Suprapubic skin (tissue), 4 donors: ENCODE measurements at places on chromosomes 4 and X.

DNA sequence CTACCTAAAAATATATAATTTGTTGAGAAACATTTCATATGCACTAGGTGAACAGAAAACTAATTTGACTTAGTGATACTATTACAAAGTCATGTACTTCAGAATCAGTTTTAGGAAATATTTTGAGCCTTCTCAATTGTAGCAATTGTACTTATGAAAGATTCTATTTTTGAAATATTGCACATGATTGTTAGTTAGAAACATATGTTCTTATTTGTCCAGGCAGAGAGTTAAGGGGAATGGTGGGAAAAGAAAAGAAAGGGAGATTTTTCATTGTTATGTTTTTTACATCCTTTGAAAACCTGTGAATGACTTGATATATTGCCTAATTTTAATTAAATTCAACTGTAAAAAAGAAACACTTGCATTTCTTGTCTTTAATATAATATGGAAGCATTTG lies 66.0 kb downstream of the GLRB start:
- DNase-seq: no peak

- no peak for DNase-seq
Observed at GRCh38 chr4:177159600-177159999, 150.1 kb upstream of the NEIL3 start.

DNA sequence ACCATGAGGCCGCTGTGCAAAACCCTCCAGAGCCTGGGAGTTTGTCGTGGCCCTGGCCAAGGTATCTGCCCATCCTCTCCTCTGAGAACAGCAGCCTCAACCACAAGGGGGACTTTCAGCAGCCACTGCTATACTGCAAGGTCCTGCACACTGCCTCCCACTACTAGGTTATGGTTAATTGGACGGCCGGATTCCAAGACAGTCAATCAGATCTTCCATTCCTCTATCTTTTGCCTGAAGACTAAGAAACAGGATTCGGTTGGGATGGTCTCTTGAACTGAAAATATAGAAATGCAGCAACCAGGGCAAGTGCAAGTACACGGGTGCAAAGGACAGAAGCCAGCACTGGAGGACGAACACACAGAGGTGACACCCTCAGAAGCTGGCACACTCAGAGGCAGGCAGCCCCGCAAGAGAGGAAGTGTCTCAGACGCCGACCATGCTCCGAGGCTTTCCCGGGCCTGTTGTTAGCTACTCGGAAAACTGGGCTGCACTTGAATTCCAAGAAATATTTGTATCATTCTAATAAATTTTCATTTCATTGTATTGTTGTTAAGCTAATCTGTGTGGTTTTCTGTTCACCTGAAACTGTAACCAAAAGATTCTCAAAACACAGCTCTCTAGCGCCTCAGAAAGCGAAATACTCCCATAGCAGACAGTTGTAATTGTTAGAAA lies 63.3 kb downstream of the AFAP1 start:
- DNase-seq: no peak

DNA sequence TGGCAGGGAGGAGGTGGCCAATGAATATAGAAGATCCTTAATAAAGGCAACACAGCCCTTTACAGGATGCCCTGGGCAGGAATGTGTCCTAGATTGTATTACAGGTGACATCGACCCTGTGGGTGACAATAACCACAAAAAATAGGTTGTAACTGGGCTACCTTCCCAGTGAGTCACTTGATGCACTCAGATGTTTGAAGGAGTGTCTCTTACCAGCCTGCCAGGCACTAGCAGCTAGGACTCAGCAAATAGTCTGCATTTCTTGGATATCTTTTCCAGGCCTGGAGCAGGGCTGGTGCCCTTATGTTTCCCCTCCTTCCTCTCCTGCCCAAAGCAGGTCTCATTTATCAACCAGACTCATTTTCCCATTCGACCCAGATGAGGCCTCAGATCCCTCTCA lies 50.9 kb upstream of the TMEM164 start:
- DNase-seq: no peak

- no peak for DNase-seq
Observed at GRCh38 chr4:74013264-74013663, 14.8 kb upstream of the CXCL5 start.

- DNase-seq: no peak
Observed at GRCh38 chr4:3720466-3720865, 45.7 kb upstream of the ADRA2C start.

GRCh38 chrX:78377186-78377585 lies 49.8 kb upstream of the CYSLTR1 start:
- DNase-seq: no peak

- no peak for DNase-seq
Observed at GRCh38 chr4:158314756-158315487, 104.6 kb downstream of the TMEM144 start.

DNA sequence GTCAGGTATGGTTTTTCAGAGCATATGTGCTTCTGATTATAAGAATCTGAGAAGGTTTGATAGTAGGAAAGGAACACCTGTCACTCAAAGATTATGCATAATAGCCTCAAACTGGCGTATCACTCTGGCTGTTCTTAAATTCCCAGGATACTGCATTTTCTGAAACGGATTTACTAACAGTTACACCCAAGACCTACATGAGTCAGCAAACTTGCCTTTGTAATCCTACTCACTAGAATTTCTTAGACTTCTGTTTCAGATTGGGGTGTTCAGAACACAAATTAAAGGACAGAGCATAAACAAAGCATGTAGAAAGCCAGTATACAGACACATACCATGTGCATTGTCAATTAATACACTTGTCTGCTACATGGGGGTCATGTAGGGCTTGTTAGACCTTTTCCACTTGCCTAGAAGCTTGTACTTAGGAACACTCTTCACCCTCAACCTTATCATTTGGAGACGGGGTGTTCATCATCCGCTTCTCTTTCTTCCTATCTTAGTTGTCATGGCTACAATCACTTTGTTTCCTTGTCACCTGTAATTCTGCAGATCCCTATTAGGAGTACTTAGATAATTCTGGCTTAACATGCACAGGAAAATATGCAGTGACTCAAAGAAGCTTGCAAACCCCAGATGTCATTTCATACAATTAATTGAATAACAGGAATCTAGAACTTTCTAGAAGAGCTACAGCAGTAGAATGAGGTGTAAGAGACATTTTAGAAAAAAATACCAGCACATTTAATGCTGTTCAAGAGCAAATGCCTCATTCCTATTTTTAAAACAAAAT lies 593.0 kb upstream of the TENM3 start:
- DNase-seq: no peak

DNA sequence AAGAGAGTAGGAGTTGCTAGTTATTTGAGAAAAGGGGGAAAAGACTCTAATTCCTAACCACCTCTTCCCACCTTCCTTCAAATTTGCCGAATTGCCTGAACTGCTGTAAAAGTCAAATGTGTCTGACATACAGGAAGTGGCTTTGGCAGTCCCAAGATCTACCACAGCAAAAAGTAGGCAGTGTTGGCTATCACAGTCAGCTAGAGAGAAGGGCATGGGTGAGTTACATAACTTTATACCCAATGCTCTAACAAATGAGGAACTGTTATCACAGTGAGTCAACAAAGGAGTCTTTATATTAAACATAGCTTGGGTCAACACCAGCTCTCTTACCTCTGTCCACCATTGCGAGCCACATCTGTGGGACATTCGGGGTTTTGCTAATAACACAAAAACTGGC lies 2.4 kb upstream of the MBNL3 start:
- DNase-seq: no peak

DNA sequence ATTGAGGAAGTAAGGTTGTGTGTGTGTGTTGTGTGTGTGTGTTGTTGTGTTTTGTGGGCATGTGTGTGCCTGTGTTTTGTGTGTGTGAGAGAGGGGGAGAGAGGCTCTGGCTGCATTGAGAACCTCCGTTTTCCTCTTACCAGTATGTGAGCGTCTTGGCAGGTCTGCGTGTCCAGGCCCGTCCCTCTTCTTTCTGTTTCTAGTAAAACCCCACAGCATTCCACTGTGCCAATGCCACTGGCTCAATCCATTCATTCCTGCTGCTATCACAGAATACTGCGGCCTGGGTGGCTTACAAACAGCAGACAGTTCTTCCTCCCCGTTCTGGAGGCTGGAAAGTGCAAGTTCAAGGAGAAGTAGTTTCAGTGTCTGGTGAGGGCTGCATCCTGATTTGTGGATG lies 15.5 kb upstream of the HTRA3 start:
- DNase-seq: no peak

DNA sequence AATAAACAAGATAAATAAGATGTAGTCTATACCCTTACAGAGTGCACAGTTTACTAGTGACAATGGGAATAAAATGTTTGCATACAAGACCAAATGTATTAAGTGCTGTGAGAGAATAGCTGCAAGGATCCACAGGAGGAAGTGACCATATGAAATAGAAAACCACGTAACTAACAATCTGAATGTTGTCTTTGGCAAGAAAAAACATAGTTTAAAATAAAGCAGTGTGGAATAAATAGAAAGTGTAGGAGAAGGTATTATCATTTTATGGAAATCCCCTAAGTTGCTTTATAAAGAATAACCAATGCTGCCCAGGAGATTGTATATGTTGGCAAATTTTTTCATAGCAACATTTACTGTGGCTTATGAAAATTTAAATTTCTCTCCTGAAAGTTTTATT lies 116.1 kb downstream of the PCDH7 start:
- DNase-seq: no peak

DNA sequence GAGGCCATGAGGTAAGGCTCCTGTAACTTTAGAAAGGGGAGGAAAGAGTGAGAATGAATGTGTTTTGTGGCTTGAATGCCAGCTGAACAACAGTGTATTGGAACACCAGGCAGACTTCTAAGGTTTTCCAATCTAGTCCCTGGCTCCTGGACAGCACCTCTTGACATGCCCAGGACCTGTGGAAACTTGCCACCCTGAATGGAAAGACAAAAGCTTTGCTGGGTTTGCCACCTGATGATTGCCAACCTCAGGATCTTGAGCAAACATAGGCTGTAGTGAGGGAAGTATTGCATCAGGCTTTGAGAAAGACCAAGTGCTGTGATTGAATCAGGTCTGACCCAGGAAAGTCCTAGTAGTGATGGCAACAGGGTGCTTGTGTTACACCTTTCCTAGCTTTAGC lies 1393.1 kb upstream of the DIAPH2 start:
- no peak for DNase-seq

- DNase-seq: no peak
Observed at GRCh38 chr4:94409962-94410361, 41.8 kb upstream of the PDLIM5 start.

DNA sequence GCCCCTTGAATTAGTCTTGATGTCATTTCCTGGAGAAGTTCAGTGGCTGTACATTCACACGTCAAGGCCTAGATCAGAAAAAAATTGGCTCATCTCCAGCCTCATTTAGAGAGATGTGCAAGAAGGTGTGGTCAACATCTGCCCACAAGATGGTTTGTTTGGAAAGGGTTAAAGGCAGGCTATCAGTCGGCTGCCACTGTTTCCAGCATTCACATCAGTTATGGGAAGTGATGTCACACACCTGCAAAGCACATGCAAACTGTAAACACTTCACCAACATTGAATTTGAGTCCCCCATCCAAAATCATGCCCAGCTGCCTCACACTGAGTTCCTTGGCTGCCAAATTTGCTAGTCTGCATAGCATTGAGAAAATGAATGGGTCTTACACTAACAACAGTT lies 498.3 kb upstream of the INTU start:
- no peak for DNase-seq

GRCh38 chrX:120562569-120562926 lies 1.8 kb upstream of the CUL4B start:
- no peak for DNase-seq

DNA sequence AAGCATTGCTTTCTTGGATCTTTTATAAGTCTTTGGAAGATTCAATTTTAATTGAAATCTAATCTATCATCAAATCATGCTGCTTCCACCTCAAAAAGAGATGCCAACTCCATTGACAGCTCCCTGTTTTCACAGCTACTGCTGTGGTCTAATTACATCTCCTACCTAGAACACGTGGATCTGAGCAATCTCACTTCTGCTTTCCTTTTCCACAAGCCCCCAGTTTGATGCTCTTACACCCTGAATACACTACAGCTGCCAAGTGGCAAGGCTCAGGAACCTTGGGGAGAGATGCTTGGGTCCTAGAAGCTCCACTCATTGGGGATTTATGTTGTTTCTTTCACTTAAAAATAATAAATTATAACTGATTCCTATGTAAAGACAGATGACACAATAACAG lies 172.0 kb downstream of the CFAP299 start:
- DNase-seq: no peak

GRCh38 chr4:76753814-76754213 lies 144.1 kb downstream of the SOWAHB start:
- no peak for DNase-seq

GRCh38 chrX:34901761-34902160 lies 40.8 kb upstream of the FAM47B start:
- no peak for DNase-seq

- no peak for DNase-seq
Observed at GRCh38 chr4:11805842-11806241, 377.1 kb upstream of the HS3ST1 start.

- no peak for DNase-seq
Observed at GRCh38 chr4:15809466-15809865, 31.3 kb downstream of the CD38 start.

- no peak for DNase-seq
Observed at GRCh38 chr4:68347845-68348244, 2.0 kb downstream of the YTHDC1 start.

DNA sequence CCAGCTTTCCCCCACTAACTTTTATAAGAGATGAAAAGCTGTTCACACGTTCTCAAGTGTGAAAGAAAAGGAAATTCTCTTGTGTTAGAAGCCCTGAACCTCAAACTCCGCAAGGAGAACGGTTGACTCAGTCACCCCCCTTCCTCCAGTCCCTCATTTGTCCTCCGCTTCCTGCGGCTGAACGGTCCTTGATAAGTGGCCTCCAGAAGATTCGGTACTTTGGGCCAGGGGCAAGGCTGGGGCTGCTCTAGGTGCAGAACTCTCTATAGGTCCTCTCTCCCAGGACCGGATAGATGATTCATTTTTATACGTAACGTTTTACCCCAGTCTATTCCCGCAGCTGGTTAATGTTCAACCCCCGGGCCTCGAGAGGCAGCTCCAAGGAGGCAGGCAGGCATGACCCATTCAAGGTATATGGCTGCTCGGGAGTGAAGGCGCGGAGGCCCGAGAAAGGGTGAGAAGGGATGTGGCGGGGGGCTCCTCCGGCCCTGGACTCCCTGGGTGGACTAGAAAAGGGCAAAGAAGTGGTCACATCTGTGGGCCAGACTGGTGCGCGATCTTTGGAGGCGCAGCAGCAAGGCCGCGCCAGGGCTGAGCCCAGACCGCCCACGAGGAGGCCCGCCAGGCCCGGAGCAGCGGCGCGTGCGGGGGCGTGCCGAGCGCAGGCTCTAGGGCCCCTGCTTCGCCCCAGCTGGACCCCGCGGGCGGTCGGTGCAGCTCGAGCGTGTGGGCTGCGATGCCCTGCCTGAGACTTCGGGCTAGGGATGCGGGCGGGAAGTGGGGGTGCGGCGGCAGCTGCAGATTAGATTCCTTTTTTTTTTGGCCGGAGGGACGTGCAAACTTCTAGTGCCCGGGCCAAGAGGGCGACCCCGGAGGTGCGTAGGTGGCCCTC lies 11.7 kb downstream of the PITX2 start:
- DNase-seq: no peak
